Activated CD8-positive, alpha-beta memory T cell treated with anti-CD3 and anti-CD28 coated beads, Interleukin-2, amount 50 U/mL, for 4 hours (primary cell): ENCODE measurements at places on chromosomes 4 and X.

GRCh38 chr4:89511776-89512175, 204.2 kb upstream of the GPRIN3 start:
- no peak for DNase-seq

DNA sequence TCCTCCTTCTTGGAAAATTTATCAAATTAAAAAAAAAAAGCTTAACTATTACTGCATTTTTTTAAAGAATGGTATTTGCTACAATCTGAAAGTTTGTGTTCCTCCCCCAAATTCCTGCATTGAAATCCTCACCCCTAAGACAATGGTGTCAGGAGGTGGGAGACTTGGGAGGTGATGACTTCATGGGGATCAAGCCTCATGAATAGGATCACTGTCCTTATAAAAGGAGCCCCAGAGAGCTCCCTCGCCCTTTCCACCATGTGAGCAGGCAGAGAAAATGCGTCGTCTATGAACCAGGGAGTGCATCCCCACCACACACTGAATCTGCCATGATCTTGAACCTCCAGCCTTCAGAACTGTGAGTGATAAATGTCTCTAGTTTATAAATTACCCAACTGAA, 38.0 kb downstream of the DHRSX start:
- no peak for DNase-seq

DNA sequence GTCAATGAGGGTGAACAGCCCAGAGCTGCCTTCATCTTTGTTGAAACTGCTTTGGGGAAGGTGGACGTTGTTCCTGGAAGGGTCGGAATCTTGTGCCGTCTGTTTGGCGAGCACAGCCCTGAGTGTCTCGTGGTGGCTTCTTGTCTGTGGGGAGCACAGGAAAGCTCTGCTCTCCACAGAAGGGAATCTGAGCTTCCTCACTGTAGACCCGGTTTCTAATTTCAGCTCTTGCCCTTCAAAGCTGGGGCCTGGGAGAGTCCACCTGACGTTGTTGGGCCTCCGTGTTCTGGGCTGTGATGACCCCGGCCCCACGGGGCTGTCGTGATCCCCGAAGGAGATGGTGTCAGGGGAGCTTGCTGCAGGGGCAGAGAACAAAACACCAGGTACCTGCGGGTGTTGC, 47.5 kb downstream of the SORCS2 start:
- no peak for DNase-seq

DNA sequence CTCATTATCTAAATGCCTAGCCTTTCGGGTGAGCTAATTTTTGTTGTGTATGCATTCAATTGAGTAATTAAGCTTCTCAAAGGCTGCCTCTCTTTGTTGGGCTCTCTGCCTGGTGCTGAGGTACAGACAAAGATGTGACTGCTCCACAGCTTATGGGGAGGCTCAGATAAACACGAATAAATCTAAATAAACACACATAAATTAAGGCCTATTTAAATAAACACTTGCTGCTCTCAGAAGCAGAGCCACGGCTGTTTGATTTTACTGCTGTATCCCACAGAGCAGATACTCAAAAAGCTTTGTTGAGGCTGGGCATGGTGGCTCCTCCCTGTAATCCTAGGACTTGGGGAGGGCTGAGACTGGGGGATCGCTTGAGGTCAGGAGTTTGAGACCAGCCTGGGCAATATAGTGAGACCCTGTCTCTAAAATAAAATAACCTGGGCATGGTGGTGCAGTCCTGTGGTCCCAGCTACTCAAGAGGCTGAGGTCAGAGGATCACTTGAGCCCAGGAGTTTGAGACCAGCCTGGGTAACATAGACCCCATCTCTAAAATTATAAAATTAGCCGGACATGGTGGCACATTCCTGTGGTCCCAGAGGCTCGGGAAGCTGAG, 8.4 kb upstream of the CD99 start:
- DNase-seq: no peak

DNA sequence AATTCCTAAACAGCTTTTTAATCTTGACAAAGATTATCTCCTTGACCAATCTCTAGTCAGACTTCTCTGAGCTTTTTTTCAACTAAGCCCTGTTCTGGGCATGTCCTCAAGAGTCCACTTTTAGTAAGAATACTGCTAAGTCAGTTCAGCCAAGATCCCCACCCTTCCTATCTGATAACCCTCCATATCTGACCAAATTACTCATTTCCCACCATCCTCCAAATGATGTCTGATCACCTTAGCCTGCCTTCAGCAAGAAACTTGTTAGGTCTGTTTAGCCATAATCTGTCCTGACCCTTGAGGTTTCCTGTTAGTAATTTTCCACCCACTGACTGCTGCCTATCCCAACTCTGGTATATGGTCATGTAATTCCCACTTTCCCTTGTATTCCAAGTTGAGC, 65.2 kb downstream of the FAM13A start:
- DNase-seq: no peak

- DNase-seq: no peak
These were observed 11.3 kb upstream of the SETD7 start for GRCh38 chr4:139567159-139567870.

DNA sequence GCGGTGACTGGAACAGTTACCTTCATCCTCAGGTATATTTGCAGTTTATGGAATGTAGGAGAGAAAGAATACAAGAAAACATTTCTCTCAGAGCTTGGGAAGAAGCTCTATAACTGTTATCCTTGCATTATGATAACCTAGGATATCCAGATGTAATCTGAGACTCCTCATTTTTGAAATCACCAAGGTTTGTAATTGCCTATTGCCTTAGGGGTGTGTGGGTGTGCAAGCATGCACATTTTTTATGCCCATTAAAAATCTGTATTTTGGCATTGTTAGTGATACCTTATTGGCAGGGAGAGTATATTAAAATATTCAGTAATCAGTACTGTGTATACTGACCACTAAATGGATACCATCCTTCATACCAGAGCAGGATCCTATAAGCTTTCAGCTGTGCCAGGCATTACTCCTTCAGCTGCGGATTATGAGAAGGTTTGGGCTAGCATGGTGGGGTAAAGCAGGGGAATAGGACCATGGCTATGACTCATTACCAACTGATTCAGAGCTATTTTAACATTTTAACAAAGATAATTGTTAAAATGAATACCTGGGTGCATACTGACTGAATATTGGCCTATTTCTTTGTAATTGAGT, 8.3 kb downstream of the SEC24B start:
- no peak for DNase-seq

DNA sequence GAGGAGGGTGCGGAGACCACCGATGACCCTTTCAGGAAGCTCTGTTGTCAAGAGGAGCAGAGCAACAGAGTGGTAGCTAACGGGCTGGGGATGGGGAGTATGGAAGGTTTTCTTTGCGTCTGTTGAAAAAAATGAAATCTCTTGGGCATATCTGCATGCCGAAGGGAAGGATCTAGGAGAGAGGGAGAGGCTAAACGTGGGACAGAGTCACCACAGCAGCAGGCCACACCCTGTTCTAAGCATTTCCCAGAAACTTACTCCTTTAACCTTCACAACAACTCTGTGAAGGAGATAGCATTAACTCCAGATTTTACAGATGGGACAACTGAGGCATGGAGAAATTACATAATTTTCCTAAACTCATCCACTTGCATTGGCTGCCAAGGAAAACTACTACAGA, 71.8 kb upstream of the EXOC1L start:
- no peak for DNase-seq

DNA sequence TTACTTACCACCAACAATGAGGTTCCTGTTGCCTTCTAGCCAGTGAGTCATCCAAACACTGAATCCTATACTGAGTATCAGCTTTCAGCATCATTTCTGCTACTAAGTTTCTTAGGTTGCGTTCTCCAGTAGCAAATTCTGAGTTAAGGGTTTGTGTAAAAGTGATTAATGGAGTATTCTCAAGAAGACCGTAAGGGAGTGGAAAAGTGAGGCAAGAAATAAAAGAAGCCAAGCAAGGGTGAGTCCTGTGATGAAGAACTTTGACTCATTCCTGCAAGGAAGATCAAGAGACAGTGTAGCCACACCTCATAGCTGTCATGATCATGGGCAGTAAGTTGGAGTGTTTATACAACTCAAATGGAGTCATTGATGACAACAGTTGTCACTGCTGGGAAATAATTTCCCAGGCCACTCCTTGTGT, 446.2 kb downstream of the RAPGEF2 start:
- DNase-seq: no peak

DNA sequence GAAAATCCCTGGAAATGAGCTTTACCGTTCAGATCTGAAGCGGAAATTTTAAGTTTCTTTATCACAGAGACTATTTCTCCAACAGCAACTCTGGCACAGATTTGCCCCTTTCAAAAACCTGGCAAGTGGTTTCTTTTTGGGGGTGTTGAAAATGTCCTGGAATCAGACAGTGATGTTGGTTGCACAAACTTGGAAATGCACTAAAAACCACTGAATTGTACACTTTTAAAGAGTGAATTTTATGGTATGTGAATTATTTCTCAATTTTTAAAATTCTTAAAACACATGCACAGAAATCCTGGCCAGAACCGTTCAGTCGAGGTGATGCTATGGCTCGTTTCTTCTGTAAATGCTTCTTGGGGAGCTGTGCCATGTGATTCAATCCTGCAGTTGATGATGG, 121.2 kb upstream of the RBPJ start:
- DNase-seq: no peak

DNA sequence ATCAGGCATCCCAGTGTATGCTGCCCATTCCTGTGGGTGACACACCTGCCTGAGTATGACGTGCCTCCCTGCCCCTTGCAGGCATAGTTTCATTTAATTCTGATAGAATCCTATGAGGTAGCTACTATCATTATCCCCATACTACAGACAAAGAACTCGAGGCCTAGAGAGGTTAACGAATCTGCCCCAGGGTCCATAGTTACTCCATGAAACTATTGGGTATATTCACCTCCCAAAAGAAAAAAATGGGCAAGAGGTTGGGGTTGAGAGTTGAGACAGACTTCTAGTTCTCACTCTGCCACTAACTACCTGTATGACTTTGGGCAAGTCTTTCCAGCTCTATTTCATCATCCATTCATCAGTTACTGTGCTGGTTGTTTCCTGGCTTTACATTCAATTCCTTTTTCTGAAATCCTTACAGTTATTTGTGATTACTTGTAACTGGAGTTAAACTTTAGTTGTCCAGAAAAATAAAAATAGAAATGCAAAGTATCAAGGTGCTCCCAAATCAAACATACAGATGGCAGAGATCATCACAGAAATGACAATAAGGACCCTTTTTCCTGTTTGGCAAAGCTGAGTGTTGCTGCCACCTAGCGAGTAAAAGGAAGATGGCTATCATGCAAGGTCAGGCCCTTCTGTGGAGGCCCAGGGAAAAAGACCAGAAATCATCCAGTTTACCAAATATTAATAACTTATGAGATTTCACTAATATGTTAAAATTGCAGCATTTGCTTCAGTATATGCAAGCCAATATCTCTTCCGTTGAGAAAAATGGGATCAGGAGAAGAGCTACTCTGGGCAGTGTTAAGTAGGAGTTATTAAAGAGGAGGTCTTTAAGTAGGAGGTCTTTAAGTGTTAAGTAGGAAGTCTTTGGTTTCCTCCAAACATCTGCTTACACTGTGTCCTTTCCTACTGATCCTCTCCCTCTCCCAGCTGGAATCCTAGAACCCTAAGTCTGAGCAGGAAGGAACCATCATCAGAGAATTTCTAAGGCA, 17.1 kb upstream of the MAP7D3 start:
- peak; percentile 52 for DNase-seq

DNA sequence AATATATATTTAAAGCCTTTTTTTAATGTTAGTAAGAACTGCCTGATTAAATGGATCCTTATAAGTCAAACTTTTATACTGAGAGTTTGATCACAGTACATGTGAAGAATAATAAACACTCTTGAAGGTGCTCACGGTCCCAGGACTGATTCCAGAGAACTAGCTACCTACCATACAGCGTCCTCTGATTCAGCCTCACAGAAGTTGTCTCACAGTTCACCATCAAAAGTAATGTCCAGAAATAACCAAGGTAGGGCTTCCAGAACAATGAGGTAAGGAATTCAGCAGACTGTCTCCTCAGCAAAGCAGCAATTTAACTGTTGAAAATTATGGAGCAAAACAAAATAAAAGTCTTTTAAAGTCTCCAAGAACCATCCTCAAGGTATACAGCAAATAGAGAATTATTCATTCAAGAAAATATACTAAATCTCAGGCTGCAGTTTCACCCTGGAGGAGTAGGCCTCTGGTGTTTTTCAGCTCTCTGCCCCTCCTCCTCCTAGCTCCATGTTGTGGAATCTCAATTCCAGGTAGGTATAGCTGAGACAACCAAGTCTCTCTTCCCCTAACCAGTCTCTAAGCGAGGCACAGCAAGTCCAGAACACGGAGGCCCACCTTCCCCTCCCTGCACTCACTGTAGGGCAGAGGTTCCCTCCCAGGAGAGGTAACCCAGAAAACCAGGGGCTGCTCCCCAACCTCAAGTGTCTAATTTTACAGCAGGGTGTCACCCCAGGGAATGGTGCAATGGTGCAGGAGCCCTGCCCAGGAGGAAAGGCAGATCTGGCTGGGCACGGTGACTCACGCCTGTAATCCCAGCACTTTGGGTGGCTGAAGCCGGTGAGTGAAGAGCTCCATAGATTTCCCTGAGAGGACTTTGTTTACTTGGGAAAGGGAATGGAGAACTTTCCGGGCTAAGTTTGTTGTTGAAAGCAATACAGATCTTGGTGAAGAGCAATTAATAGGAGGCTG, 28.6 kb downstream of the FAM241A start:
- no peak for DNase-seq

- DNase-seq: no peak
These were observed 46.6 kb downstream of the TSPAN7 start for GRCh38 chrX:38607976-38608375.

DNA sequence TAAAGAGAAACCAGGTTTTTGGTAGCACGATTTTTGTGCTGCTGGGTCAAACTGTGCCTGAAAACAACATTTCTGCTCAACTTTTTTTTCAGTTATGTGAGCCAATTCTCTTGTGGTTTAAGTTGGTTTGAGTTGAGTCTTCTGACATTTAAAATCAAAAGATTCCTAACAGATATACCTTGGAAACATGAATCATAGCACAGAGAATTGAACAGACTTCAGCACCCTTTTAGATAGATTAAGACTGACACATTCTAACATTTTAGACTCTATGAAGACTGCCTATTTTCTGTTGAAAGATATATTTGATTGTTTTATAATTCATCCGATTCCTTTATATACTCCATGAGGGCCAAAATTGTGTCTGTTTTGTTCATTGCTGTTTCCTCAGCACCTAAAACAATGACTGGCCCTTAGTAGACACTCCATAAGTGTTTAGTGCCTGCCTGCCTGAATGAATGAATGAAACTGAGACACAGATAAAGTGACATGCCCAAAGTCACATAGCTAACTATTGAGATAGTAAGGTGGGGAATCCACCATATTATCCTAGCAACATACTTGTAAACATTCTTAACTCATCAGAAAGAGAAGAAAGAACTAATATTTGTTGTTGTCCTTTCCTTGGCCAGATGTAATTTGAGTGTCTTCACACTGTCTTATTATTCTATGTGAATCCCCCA, 624.0 kb downstream of the MID1IP1 start:
- no peak for DNase-seq

DNA sequence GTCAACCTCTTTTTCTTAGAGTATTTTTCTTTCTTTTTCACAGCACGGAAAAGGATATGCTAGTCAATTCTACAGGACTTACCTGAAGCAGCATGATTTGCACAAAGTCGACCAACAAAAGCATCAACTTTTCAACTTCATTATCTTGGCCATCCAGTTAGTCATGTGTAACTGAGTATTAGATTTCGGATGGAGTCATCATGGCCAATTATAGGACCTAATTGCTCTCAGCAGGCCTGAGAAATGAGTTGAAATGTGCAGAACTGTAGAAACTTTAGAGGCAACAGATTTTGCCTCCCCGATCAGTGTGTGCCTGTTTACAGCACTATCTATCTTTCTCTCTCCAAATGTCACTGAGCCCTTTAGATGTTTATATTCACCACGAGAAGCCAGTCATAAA, 41.0 kb downstream of the PCDH10 start:
- DNase-seq: no peak
